NCI-H1048 (cell line): ENCODE measurements at places on chromosomes 1 and 21.

GRCh38 chr1:192554904-192555303 lies 20.7 kb upstream of the RGS1 start:
- DNase-seq: no peak

DNA sequence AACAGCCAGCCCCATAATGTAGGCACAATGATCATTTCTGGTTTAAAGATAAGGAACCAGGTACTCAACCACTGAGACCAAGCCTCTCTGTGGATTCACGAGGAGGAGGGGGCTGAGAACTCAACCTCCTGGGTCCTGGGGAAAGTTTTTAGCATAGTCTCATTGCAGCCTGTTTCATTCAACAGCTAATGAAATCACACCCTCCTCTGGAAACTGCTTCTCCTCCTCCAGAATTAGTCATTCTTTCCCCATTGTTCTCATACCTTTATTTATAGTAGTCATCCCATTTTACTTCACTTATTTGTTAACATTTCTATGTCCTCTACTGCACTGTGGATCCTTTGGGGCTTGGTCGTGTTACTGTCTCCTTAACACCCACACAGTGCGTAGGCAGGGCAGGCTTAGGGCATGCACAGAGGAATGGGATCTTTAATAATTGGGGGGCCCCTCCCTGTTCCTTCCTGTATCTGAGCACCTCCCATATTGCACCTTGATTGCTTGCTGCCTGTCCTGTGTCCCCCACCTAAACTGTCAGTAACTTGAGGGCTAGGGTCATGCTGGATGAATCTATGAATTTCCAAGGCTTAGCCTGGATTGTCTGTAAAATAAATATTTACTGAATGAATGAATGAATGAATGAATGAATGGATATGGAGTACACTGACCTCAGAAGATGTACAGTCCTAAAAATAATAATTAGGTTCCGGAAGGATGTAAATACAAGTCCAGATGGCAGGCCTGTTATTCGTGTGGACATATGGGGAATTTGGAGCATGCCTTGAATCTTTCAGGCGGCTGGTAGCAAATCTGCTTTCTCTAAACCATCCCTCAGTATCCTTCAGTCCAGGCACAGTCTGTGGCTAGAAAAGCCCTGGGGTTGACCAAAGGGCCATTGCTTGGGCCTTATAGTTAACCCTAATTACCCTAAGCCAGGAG lies 153.8 kb upstream of the HMGB4 start:
- no peak for DNase-seq

- no peak for DNase-seq
Observed at GRCh38 chr1:156656806-156657740, 15.2 kb downstream of the BCAN start.

- no peak for DNase-seq
Observed at GRCh38 chr1:226364514-226364899, 43.4 kb downstream of the PARP1 start.

DNA sequence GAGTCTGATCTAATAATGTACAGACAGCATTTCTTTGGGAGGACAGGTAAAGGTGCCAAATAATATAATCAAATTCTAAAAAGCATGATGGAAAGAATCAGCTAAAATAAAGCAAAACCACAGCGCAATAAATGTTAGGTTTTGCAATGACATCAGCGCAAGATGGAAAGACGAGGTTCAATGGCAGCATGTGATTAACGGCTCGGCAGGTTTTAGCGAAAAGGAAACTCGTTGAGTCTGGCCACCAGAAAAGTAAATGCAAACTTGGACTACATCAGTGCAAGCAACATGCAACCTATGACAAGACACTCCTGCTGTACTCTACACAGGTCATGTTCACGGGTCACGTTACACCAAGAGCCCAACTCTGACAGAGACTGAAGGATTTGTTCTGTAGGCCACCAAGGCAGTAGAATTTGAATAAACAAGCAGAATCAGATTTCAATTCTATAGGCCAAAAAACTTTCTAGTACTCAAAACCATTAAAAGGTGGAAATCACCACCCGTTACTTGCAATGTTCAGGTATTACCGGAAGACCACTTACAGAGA lies 4.5 kb downstream of the SIPA1L2 start:
- DNase-seq: no peak

DNA sequence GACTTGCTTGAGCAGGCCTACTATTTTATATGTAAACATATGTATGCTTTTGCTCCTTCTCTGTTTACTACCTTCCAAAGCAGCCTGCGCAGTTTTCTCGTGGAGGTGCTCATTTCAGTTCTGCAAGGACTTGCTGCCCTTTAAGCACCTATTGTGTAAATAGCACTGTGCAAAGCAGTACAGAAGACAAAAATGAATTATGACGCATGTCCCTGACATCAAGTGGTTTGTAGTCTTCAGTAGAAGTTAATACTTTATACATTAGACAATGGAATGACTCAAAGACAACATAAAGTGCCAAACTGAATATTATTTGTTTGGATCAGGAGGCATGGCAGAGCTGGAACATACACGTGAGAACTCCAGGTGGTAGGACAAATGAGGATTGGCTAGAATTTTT lies 611.7 kb downstream of the LMO4 start:
- DNase-seq: no peak

DNA sequence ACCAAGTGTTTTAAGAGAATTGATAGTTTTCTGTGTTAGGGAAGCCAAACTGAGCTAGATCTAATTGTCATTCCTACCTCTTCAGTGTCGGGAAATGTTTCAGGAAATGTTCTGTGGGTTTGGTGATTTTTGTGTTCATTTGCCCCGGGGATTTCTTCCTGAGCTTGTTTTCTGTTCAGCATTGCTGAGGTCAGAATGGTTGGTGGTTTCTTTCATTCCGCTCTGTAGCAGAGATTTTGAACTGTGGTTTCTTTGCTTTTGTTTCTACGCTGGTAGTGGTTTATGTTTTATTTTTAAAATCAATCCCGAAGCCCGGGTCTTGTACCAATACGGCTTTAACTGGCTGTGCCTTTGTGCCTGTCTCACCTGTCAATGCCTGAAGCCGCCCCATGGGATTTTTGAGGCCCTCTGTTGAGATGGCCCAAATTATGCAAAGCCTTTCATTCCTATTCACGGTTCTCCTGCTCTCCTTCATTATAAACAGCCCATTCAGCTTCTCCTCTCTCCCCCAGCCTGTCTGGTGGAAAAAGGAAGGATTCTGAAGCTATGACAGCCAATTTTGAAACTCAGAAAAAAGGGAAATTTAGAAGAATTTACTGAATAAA lies 417.2 kb upstream of the KAZN start:
- no peak for DNase-seq

DNA sequence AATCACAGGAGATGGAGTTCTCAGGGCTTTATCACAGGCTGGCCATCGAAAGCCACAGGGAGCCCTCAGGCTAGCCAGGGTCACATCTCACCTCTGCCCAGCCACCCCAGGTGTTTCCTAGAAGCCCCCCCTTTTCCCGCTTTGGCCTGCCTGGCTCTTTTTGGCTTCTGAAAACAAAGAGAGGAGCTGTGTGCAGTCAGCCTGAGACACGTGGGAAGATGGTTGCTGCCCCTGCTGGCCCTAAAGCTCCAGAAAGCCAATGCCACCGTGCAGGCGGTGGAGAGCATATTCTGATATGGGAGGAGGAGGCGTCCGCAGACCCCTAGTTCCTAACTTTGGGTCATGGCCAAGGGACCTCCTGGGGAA lies 18.7 kb upstream of the LBR start:
- DNase-seq: no peak

DNA sequence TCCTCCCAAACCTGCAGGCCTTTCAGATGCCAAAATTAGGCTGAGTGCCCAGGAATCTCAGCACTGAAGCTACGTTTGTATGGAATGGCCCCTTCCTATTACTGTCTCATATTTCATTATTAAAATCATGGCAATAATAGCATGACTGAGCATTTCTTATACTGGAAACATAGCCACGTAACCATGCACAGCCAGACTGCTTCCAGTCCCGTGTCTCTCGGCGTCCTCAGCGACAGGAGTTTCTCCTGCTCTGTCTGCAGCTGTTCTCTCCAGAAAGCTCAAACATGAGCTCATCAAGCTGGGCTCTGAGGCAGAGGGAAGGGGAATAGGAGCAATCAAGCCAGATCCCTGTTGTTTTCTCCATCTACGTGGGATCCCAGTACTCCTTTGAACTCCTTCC lies 104.0 kb downstream of the CDC7 start:
- DNase-seq: no peak

- DNase-seq: no peak
Observed at GRCh38 chr1:243236604-243237252, 18.4 kb downstream of the CEP170 start.

- no peak for DNase-seq
Observed at GRCh38 chr1:99110140-99111041, 105.7 kb upstream of the PLPPR5 start.

DNA sequence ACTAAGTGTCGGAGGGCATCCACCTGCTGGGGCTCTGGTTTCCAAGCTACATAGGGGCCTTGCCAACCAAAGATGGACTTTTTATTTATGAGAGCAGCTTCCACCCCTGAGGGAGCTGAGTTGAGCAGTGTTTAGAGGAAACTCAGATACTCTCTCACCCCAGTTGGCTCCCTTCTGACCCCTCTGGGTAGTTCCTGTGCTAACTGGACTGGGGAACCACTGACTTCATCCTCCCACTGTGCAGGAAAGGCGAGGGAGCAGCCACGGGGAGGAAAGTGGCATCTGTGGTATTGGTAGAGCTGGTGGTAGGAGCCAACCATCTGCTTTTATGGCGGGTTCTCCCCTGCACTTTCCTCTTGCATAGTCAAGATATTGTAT lies 70.4 kb downstream of the MPZL1 start:
- no peak for DNase-seq

DNA sequence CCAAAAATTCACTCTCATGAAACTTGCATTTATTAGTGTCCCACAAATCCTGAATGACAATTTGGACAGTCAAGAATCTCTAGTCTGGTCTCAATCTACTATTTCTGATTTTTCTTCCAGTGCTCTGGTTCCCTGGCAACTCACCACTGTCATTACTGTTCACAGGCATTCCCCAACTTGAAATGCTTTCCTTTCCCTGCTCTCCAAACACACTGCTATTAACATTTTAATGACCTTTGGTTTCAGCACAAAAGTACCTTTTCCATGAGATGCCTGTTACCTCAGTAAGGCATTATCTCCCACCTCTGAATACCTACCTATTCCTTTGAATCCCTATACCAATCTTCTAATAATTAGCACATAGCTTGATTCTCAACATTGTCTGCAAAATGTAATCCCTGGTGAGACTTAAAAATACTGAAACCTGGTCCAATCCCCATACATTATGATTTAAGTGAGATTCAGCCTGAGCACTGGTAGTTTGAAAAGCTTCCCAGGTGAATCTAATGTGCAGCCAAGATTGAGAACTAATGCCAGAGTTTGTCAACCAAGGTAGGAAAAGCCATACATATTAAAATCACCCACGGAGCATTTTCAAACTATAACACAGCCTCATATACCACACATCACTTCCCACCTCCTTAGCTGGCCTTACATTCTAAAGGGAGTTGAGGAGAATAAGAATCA lies 11.7 kb upstream of the ANGPTL3 start:
- DNase-seq: no peak

- no peak for DNase-seq
Observed at GRCh38 chr1:198281911-198282310, 125.1 kb downstream of the NEK7 start.
